ENCODE measurements at places on chromosomes 5 and 9.

- DNase-seq, result no peak
Measured at GRCh38 chr5:5344606-5345005, 77.9 kb upstream of the ICE1 start.

DNA sequence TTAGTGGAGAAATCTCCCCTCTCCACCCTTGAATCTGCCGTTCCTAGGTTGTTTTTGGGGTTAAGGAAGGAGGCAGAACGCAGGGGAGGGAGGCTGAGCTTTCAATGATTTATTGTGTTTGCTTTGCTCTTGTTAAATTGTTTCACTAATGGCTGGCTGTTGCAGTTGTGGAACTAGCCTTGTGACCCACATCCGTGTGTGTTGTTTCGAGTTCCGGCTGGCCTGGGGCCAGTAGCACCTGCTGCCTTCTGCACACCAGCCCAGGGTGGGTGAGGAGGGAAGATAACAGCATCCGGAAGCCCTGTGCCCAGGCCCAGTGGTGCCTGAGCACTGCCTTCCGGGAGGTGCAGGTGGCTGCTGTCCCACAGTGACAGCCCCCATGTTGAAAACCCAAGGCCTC, 3.6 kb downstream of the ERGIC1 start:
- DNase-seq, result peak; percentile 64

GRCh38 chr5:82439750-82440445, 161.7 kb upstream of the RPS23 start:
- no peak for DNase-seq

DNA sequence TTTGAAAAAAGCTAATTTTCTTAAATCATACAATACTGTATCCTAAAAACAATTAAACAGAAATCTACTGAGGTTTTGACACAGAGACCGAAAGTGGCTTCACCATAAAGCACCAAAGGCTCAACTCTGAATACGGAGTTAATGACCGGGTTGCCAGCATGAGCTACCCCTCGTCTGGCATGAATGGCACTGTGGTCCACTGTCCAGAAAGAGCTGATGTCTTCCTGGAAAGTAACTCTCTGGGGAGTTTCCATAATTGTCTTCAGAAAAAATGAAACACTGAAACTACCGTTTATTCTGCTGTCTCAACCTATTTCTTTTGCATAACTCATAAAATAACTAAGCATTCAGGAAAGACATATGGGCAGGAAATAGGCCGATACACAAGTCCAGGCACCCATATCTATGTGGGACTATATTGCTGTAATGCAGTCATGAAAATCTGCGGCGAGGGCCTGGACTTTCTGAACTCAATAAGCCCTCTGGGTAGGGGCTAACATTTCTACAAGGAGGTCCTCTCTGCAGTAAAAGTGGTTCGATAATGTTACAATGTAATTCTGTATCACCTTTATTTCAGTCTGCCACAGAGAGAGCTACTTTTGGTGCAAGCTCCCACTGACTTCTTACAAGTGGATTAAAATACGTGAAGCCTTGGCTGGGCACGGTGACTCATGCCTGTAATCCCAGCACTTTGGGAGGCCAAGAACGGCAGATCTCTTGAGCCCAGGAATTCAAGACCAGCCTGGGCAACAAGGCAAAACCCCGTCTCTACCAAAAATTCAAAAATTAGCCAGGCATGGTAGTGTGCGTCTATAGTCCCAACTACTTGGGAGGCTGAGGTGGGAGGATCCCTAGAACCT, 52.4 kb downstream of the ANKH start:
- DNase-seq, result no peak

DNA sequence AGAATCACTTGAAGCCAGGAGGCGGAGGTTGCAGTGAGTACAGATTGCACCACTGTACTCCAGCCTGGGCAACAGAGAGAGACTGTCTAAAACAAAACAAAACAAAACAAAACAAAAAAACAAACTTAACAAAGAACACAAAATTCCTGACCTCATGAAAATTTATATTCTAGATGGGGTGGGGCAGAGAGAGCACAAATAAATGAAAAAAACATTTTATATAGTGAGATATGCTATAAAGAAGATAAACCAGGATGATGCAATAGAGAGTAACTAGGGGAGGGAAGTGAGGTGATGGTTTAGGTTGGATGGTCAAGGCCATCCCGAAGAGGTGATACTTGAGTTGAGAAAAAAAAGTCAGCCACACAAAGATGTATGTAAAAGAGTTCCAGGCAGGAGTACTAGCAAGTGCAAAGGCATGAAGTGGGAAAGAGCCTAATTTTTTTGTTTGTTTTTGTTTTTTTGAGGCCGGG, 10.2 kb upstream of the LARS1 start:
- no peak for DNase-seq

GRCh38 chr9:84916769-84917168, 247.2 kb downstream of the NTRK2 start:
- no peak for DNase-seq

DNA sequence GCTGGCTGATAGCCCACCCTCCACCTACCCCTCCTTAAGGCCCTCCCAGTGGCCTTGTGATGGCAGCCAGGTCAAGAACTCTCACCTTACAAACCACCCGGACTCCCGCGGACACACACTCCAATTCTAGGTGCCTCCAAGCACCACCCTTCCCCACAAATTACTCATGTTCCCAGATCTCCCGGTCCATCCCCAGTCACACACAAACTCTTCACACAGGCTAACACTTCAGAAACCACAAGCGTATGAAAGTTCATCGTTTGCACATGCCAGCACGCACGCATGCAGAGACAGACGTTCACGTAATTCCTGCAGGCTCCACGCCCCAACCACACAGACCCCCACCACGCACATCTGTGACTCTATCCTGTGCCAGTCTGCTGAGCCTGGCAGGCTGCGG, 18.0 kb downstream of the NR5A1 start:
- no peak for DNase-seq

- peak; percentile 40 for DNase-seq
Measured at GRCh38 chr9:113220467-113221002, 542 bp downstream of the FKBP15 start.

GRCh38 chr5:7850395-7851239, at the start of gene CFAP90:
Gene CFAP90 (minus strand): TSS chr5:7851133. CDS start chr5:7851021, 112 bp downstream.
- DNase-seq, result peak; percentile 11

DNA sequence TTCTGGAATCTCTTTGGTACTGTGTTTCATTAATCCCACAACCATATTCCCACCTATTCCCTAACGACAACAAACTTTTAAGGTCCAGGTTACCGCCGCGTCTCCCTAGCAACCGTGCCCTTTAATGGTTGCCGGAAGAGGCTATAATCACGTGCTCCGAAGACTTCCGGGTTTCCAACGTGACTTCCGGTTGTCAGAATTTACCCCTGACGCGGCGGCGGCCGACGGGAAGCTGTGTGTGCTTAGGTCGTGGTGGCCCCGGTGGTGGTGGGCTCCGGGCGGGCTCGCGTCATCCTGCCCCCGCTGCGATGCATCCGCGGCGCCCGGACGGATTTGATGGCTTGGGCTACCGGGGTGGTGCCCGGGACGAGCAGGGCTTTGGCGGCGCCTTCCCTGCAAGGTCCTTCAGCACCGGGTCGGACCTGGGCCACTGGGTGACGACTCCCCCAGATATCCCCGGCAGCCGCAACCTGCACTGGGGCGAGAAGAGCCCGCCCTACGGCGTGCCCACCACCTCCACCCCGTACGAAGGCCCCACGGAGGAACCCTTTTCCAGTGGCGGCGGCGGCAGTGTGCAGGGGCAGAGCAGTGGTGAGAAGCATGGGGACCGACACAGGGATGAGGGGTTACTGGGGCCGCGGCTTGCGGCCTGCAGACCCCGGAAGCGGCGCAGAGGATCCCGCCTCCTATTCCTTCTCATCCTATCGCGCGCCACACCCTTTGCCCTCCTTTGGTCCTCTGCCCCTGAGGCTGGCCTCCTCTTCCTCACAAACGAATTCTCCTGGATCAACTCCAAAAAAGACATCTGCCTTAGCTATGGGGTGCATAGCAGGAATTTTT, at the start of gene SLC25A46:
SLC25A46 (plus strand) TSS at position 196 of the 840 bp plus-strand sequence; CDS start at position 309, 113 bp downstream.
- peak; percentile 89 for DNase-seq

- DNase-seq, result no peak
Measured at GRCh38 chr5:94672746-94673145, 54.3 kb downstream of the SLF1 start.

GRCh38 chr9:127927201-127927987, 3.2 kb downstream of the PIP5KL1 start:
- peak; percentile 85 for DNase-seq

GRCh38 chr5:2710910-2711309, 40.6 kb downstream of the IRX2 start:
- DNase-seq, result no peak

- DNase-seq, result no peak
Measured at GRCh38 chr5:2741956-2742355, 9.5 kb downstream of the IRX2 start.

- DNase-seq, result no peak
Measured at GRCh38 chr5:125154301-125155110, 408.1 kb upstream of the ZNF608 start.

GRCh38 chr5:89421035-89421434, 538.1 kb upstream of the MEF2C start:
- no peak for DNase-seq

GRCh38 chr5:173853370-173854131, 34.6 kb upstream of the CPEB4 start:
- DNase-seq, result no peak

DNA sequence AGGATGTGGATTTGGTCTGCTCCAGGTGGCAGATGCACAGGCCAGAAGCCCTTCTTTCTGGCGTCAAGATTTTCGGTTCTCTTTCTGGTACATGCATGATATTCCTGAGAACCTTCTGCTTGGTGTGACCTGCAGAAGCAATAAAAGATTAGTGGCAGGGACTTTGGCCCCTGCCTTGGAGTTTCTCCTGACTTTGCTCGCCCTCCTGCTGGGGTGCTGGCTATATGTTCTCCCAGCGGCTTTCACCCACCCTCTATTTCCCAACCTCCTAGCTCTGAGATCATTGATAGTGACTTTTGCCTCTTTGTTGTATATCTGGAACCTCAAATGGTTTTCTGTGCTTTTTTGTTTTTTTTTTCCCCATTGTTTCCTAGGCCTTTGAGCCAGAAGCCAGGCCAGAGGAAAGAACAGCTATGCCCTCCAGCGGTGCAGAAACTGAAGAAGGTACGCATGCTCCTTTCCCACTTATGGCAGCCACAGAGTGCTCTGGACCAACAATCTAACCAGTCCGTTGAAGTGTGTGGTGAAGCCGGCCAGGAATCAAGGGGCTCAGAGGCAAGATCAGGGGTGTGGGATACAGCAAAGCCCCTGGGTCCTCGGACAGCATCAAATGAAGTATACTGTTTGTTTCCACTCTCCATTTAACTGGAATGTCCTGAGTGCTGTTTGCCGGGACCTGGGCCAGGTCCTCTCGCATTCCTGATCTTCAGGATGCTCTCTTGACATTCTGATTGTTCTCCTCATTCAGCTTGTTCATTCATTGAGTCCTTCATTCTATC, 154.5 kb downstream of the ARHGEF28 start:
- DNase-seq, result no peak

- DNase-seq, result peak; percentile 64
Measured at GRCh38 chr5:68216245-68217046, 890 bp downstream of the PIK3R1 start.

- DNase-seq, result no peak
Measured at GRCh38 chr5:122707796-122708195, 67.1 kb upstream of the SNX2 start.

GRCh38 chr5:67518227-67518626, 321.6 kb upstream of the CD180 start:
- no peak for DNase-seq

- peak; percentile 48 for DNase-seq
Measured at GRCh38 chr9:92406477-92406876, 2.1 kb upstream of the OGN start.

DNA sequence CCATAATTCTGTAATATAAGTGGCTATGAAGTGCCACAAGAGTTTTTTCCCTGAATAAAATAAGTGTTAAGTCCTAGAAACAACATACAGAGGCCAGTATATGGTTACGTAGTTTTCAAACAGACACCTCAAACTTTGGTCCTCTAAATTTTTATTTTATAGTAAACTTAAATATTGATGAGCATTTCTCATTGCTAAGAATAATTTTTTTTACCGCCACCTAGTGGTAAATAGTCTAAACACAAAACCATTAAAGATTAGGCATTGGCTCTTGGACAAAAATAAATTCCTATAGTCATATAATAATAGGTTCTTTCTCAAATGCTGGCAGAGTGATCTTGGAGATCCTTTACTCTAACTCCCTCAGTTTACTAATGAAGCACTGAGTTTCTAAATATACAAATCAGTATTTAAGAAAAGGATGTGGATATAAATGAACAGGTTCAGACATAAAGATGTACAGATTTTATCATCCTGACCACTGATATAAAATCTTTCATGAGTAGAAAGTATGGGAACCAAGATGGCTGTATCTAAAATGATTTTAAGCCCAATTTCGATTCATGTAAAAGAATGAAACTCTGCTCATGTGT, 136.2 kb downstream of the FANCC start:
- DNase-seq, result no peak

DNA sequence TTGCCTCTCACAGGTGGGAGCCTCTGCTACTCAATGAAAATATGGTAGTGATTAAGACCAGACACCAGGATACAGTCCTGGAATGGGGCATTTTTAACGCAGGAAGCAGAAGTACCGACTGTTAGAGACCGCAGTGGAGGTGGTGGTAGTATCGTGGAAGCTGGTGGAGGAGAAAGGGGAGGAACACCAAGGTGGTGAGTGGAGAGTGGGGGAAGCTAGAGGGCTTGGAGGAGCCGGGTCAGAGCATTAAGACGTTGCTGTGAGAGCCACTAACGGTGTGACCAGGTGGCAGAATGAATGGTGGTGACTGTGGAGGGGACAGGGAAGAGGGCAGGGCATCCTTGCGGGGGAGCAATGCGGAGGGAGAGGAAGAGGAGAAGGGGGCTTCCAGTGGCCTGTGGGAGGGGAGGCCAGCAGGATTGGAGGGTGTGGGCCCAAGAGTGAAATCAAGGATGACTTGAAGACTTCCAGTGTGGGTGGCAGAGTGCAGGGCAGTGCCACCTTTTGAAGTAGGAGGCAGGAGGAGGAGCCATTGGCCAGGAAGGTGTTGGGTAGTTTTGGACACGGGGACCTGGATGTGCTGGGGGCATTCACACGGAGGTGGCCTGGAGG, 1.6 kb upstream of the UBAC1 start:
- no peak for DNase-seq

- no peak for DNase-seq
Measured at GRCh38 chr5:125798307-125798706, 624.9 kb upstream of the GRAMD2B start.

DNA sequence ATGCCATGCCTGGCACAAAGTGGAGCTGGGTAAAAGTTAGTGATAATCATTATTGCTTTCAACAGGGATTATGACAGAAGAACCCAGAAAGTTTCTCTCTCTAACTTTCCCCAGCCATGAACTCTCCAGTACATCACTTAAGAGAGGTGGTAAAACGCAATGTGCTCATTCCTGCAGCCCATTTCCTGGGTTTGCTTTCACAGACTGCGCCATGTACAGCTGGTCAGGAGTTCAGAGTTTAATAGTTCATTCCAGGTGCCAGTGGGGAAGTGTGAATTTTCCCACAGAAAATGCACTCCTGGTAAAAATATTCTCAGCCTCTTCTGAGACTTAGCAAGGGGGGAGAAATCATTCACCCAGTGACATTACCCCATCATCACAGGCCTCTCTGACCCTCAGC, 35.5 kb downstream of the ADAM19 start:
- no peak for DNase-seq

All from activated naive CD4-positive, alpha-beta T cell treated with anti-CD3 and anti-CD28 coated beads for 36 hours (primary cell).